ENCODE measurements at places on chromosomes 11 and 22.

- no peak for DNase-seq
Observed at GRCh38 chr11:106127604-106128003, 50.1 kb downstream of the AASDHPPT start.

GRCh38 chr11:118971646-118972045 is at the start of gene FOXR1:
TSS of gene FOXR1 (plus strand) at chr11:118971761. CDS start at chr11:118971932, 171 bp downstream.
- no peak for DNase-seq

- no peak for DNase-seq
Observed at GRCh38 chr11:75478783-75479596, 46.0 kb upstream of the KLHL35 start.

DNA sequence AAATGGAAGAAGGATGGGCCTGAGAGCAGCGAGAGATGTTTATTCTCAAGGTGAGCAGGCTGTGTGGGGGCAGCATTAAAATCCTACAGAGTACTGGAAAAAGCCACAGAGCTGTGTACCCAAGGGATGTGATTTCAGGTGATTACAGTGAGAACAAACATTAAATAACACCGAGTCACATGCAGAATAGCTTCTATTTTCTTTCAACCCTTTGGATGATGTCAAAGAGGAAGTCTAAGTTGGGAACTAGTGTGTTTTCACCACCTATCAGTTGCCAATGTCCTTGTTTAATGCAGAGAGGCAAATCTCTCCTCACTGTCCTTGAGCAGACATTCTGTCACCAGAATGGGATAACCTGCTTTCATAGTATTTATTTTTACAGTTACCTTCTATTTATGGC is 379.6 kb upstream of the NARS2 start:
- DNase-seq, result no peak

GRCh38 chr11:11553573-11553972 is 68.2 kb downstream of the GALNT18 start:
- DNase-seq, result no peak

GRCh38 chr11:61963282-61964057 is 4.0 kb downstream of the FTH1 start:
- no peak for DNase-seq

DNA sequence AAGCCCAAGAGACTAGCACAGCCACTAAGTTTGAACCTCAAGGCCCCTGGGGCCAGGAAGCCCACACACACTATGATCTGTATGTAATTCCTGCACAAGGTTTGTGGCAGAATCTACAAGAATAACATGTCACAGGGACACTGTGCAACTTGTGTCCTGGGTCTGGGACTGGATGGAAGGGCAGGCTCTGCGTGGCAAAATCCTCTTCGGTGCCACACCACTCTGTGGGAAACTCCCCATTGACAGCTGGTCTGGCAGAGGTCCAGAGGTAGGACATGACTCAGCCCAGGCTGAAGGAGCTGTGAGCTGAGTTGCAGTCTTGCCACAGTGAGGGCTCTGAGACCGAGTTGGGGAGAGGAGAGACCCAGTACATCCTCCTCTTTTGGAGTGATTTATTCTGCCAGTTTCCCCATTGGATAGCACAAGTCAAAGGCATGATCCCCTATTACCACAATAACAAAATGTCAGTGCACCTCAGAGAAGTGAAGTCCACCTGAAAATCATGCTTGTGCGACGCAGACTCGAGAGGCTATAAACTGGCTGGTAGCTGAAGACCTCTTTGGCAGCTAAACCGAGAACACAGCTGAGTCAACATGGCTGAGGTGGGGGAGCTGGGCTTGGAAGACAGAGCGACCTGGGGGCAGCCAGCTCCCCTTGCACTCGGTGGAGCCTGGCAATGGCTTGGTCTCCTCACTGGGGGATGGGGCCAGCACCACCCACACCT is 23.3 kb upstream of the SERPIND1 start:
- peak; percentile 14 for DNase-seq

GRCh38 chr11:61540528-61540927 is 32.0 kb downstream of the LRRC10B start:
- DNase-seq, result no peak

DNA sequence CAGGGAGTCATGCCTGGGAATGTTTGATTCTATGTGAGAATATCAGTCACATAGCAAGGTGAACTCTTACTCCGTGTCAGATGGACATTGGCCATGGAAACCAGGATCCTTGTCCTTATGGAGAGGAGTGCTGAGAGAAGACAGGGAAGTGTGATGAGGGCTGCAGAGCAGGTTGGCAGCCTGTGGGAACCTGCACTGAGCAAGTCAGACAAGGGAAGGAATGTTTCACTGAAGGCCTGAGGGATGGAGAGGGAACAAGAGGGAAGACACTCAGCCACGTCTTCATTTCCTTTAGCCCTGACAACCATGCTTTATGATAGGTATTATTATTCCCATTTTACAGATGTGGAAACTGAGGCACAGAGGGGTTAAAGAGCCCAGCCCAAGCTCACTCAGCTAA is 38.4 kb upstream of the HORMAD2 start:
- no peak for DNase-seq

- no peak for DNase-seq
Observed at GRCh38 chr11:15805726-15806125, 550.6 kb downstream of the SOX6 start.

- DNase-seq, result peak; percentile 15
Observed at GRCh38 chr22:26364066-26365015, 64.7 kb upstream of the ASPHD2 start.

- DNase-seq, result no peak
Observed at GRCh38 chr11:76677458-76677765, 6.9 kb upstream of the LRRC32 start.

- no peak for DNase-seq
Observed at GRCh38 chr11:92779746-92780145, 189.7 kb upstream of the MTNR1B start.

- DNase-seq, result no peak
Observed at GRCh38 chr11:10265936-10266335, 28.1 kb downstream of the SBF2 start.

GRCh38 chr11:44286268-44286880 is 23.6 kb downstream of the ALX4 start:
- DNase-seq, result peak; percentile 7

- no peak for DNase-seq
Observed at GRCh38 chr22:17237038-17237668, 17.9 kb upstream of the ADA2 start.

GRCh38 chr11:109914038-109914437 is 179.2 kb upstream of the ZC3H12C start:
- no peak for DNase-seq

- no peak for DNase-seq
Observed at GRCh38 chr11:112118176-112118575, 31.5 kb downstream of the SDHD start.

DNA sequence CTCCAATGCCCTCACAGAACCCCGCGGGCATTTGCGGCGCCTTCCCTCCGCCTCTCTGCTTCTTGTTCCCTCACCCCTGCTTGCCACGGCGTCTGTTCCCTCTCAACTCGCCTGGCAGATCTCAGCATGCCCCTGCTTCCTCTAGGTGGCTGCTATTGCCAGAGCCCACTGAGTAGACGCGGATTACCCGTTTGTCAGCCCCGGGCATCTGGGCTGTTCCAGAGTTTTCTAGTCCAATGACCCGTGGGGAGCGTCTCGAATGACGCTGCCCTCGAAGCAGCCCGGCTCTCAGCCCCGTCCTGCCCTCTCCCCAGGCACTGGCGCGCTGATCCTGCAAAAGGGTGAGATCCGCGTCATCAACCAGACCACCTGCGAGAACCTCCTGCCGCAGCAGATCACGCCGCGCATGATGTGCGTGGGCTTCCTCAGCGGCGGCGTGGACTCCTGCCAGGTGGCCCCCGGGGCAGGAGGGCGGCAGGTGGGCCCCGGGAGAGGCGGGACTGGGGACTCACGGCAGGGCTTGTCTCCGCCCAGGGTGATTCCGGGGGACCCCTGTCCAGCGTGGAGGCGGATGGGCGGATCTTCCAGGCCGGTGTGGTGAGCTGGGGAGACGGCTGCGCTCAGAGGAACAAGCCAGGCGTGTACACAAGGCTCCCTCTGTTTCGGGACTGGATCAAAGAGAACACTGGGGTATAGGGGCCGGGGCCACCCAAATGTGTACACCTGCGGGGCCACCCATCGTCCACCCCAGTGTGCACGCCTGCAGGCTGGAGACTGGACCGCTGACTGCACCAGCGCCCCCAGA is 49.7 kb downstream of the ST14 start:
- no peak for DNase-seq

- no peak for DNase-seq
Observed at GRCh38 chr11:122812638-122813037, 25.7 kb upstream of the CRTAM start.

DNA sequence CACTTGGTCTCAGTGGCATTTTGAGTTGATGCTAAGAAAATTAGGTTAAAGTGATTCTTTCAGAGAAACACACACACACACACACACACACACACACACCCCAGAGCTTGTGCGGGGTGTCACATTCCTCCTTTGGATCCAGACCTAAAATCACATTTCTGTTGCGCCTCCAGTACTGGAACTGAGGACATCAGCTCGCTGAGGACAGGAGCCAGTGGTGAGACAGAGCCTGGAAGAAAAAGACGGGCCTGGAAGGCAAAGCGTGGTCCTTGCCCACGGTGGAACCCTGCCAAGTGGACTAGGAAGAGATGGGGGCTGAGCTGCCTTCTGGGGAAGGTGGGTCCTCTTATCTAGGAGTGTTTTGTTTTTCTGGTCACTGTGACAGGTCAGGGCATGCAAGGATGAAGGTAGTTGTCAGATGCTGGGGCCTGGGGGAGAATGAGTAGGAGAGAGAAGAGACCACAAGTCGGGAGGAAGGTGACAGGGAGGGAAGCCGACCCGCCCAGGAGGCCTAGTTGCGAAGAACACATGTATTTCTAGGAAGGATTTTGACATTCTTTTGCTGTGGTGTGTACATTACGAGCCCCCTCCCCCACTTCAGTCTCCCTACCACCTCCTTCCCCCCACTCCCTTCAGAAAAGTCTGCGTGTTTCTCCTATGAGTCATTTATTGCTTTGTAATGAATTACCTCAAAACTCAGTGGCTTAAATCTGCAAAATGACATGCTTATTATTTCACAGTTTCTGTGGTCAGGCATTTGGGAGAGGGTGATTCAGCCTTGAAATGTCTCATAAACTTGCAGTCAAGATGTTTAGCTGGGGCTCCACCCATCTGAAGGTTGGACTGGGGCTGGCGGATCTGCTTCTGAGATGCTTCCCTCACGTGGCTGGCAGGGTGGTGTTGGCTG is 4.8 kb upstream of the ELFN2 start:
- DNase-seq, result no peak

GRCh38 chr11:114774599-114775361 is 96.5 kb downstream of the NXPE2 start:
- DNase-seq, result no peak

- DNase-seq, result no peak
Observed at GRCh38 chr11:109864834-109865547, 228.2 kb upstream of the ZC3H12C start.

GRCh38 chr11:44831605-44832394 is 105.0 kb downstream of the TSPAN18 start:
- no peak for DNase-seq

GRCh38 chr11:119854521-119854920 is 125.5 kb upstream of the NECTIN1 start:
- no peak for DNase-seq

DNA sequence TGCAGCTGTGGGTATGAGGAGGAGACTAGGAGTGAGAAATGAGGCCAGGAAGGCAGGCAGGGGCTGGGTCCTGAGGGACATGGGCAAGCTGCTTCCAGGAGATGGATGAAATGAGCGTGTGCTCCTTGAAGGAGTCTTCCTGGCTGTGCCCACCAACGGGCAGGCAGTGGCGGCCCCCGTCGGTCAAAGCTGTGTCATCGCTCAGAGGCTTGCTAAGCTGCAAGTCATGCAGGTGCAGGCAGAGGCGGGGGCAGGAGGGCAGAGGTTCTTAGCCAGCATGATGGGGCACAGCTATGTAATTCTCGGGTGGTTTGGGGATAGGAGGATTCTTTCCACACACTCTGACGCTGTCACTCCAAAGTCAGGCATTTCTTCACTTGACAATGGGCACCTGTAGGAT is 12.5 kb upstream of the PEX26 start:
- DNase-seq, result no peak

- no peak for DNase-seq
Observed at GRCh38 chr11:95641495-95641894, 148.1 kb downstream of the FAM76B start.

- no peak for DNase-seq
Observed at GRCh38 chr11:68021167-68021787, 9.2 kb upstream of the NDUFS8 start.

- DNase-seq, result no peak
Observed at GRCh38 chr11:121996574-121996973, 119.4 kb downstream of the BLID start.

- DNase-seq, result no peak
Observed at GRCh38 chr11:120173807-120174206, 35.9 kb upstream of the TRIM29 start.

GRCh38 chr11:64268025-64268892 is 16.2 kb downstream of the BAD start:
- DNase-seq, result no peak

GRCh38 chr11:18280438-18281045 is 14.5 kb downstream of the SAA1 start:
- no peak for DNase-seq

DNA sequence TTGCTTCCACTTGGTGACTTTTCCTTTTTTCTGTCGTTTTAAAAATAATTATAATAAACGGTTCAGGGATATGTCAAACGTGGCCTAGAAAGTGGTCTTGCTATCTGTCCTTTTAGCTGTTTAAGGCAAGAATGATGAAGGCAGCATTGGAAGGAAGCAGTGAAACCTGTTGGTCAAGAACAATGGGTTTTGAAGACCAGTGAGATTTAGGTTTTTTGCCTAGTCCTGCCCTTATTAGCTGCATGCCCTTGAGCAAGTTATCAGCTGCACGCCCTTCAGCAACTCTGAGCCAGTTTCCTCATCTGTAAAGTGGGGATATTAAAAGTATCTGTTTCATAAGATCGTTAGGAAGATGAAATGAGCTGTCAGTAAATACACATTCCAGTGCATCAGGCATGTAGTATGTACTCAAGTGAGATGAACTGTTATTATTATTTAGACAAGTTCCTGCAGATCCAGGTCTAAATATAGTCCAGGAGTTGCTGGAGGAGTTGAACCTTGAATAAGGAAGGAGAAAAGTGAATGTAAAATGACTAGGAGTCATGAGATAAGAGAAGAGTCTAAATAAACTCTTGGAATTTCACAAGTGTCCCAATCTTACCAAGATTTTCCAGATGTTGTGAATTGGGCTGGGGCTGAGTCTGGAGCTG is 90.8 kb upstream of the HSD17B12 start:
- DNase-seq, result no peak

- DNase-seq, result no peak
Observed at GRCh38 chr11:81071606-81072005, 1630.8 kb upstream of the TENM4 start.

- no peak for DNase-seq
Observed at GRCh38 chr11:45924036-45924915, 1.8 kb downstream of the LARGE2 start.
